ENCODE measurements at places on chromosomes 4 and X. TPM values are rescaled to one million over a fixed set of nuclear protein-coding genes. Genes with fewer than 3 reads are reported as not detected.

FAM9C gene
- not detected for total RNA-seq

DNA sequence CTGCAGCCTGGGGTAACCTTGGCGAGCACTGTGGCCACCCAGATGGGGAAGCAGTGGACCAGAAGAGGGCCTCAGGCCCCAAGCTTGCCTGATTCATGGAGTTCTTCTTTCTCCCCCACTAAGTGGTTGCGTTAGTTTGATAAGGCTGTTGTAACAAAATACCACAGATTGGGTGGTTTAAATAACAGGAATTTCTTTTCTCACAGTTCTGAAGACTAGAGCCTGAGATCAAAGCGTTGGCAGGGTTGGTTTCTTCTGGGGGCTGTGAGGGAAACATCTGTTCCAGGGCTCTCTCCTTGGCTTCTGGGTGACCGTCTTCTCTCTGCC lies 105.7 kb upstream of the GATB start:
- H3K27me3 ChIP-seq, result no peaks in the 10 kb centered on the region
- H3K4me3 ChIP-seq, result no peak overlapping the region
- DNase-seq, result no peak
- no peaks in the 10 kb centered on the region for H3K4me1 ChIP-seq
- H3K36me3 ChIP-seq, result no peaks in the 10 kb centered on the region
- no peak overlapping the region for H3K27ac ChIP-seq

ARR3 gene
- total RNA-seq, result not detected

DNA sequence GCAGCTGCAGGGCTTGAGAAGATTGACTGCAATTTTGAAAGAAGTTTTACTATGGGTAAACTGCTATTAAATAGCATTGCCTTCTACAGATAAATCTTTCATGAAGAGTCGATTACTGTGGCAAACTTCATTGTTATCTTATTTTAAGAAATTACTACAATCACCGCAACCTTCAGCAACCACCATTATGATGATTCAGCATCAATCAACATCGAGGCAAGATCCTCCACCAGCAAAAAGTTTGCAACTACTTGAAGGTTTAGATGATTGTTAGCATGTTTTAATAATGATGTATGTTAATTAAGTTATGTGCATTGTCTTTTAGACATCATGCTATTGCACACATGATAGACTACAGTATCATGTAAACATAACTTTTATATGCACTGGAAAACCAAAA lies 1511.0 kb downstream of the FSTL5 start:
- H3K27ac ChIP-seq, result no peak overlapping the region
- no peaks in the 10 kb centered on the region for H3K36me3 ChIP-seq
- H3K4me3 ChIP-seq, result no peak overlapping the region
- H3K27me3 ChIP-seq, result no peaks in the 10 kb centered on the region
